ENCODE measurements at places on chromosomes 13 and 19.

- no peak for DNase-seq
These were observed 337.0 kb upstream of the SLC10A2 start for GRCh38 chr13:103403148-103403740.

GRCh38 chr13:58879114-58879513 is 1247.6 kb downstream of the PCDH17 start:
- no peak for DNase-seq

DNA sequence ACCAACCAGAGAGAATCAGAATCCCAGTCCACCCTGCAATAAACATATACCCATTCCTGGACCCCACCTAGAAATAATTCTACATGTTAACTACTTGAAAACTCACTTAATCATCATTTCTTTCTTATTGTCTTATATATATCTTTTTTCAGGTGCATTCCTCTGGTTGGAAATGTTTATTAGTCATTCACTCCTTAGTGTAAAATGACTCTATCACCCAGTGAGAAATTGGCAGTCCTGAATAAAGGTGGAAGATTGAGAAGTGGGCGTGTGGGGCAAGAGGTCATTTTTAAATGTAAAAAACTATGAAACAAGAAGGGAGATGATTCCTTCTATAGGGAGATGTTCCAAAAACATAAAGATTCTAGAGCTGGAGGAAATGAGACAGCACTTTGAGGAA is 101.2 kb upstream of the MBNL2 start:
- no peak for DNase-seq

DNA sequence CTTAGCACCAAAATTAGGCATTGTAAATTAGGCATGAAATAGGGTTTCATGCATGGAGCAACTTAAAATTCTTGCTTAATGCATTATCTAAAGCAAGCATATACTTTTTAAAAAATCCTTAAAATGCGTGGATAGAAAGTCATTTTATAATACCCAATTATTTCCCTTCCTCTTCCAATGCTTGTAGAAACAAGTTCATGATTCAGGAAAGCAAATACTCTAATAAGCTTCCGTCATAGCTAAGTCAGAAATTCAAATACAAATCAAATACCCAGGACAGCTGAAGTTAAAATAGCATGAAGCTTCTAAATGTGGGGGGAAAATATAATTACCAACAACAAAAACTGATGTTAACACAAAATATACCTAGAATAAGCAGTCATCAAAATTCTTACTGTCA is 89.1 kb downstream of the COL4A1 start:
- DNase-seq, result no peak
